ENCODE measurements at places on chromosomes 11 and 22.
A peak's percentile ranks its signal among the peaks of the same experiment; 100 is the strongest.

DNA sequence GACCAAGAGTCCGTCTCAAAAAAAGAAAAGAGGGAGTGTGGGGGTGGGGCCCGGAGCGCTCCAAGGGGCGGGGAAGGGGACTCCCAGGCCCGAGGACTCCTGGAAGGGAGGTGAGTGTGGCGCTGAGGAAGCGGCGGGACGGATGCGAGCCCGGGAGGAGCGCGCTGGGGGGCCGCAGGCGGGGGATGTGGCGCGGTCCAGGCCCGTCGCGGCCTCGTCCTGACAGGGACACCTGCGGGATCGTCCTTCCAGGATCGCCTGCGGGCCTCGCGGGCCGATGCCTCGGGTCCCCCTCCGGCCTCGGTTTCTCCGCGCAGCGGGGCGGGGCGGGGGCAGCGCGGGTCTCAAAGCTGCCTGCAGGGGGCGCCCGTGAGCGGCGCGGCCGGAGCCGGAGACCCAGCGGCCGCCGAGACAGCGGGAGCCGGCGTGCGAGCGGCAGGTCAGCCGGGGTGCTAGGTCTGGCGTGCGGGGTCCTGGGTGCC is 3.8 kb upstream of the ADORA2A start:
- no peak for DNase-seq

DNA sequence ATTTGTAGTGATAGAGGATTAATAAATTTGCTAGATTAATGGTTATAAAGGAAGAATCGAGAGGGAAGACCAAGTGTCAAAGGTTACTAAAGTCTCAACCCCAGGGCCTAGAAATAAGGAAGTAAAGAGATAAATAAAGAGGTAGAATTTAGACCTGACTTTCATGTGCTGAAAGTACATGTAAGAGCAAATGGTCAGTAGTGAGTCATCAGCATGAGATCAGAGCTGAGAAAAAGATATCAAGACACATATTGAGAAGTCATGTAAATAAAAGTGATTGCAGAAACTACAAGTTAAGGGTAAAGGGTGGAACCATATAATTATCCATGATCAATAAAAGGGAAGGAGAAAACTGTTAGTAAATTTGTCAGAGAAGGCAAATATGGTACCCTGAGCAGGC is 1.4 kb upstream of the OR8B8 start:
- no peak for DNase-seq

- DNase-seq = peak; percentile 53
Observed at GRCh38 chr11:3163241-3163981, 1.7 kb downstream of the OSBPL5 start.

DNA sequence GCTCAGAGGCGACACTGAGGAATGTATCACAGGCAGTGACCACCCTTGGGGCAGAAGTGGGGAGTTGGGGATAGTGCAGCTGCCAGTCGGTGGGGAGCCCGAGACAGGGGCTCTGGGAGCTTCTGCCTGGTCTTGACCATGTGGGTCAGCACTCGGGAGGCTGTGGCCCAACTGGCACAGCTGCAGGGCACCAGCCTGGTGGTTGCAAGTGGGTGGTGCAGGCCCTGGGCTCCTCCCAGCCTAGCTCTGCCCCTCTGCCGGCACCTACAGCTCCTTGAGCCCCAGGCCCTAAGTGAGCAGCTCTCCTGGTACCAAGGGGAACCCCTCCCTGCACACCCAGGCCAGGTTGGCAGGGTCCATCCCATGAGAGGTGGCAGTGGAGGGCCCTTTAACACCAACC is 12.6 kb upstream of the RASL10A start:
- no peak for DNase-seq

GRCh38 chr11:76153571-76153923 is 52.8 kb downstream of the WNT11 start:
- DNase-seq = peak; percentile 41

DNA sequence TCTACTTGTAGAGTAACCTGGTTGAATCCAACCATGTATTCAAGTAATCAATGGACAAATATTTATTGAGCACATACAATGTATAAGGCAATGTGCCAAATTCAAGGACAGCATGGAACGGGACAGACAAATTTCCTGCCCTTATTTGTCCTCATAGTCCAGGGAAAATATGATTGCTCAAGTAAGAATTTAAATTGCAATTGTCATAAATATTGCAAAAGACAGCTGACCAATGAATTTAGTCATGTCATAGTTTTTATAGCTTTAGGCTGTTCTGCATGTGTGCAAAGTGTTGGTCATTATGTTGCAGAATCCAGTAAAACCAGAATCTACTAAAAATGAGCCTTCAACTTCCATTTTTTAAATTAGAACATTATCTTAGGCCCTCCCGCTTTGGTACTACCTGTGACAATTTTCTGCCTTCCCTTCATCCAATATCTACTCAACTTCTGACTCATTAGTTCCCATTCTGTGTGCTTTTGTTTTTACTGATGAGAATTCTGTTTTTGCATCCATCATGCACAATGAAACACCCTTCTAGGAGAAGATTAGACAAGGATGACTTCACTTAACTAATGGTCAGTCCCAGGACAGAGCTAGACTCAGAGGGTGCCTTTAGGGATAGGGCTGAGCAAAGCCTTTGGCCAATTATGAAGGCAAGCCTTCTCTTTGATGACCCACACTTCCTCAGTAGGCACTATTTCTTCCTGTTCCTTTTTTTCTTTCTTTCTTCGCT is 45.8 kb upstream of the FIBIN start:
- no peak for DNase-seq

DNA sequence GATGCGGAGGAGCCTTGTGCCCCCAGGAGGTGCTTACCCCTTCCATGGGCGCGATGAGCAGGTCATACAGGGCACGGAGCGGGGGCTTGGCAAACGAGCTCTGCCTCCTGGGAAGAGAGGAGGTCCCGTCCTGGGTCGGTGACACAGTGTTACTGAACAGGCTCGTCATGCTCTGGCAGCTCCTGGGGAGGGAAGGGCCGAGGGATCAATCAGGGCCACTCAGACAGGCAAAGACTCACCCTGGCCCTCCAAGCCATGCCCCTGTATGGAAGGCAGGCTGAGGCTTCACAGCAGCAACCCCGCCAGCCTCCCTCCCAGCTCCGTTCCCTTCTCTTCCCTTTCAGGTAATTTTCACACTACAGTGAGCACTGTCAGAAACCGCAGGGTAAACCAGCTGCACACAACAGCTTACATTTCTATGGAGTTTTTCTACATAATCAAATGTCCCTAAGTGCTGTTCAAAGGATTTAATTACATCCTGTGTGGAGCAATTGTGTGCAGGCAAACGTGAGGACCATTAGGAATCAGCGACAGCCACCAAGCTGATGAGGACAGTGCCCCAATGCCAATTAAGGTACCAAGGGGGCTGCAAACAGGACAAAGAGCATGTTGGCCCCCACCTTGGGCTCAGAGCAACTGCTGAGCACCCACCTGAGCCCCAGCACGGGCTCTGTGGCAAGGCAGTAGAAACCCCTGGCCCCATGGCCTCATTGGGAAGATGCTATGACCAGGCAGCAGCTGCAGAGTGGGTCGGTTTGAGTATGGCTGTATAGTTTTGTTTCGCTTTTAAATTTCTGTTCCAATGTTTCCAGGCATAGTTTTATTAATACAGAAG is 95.4 kb upstream of the PITPNB start:
- no peak for DNase-seq

GRCh38 chr11:93842461-93842860 is 8.0 kb downstream of the VSTM5 start:
- DNase-seq = no peak

- no peak for DNase-seq
Observed at GRCh38 chr11:70506986-70507385, 108.7 kb downstream of the CTTN start.

DNA sequence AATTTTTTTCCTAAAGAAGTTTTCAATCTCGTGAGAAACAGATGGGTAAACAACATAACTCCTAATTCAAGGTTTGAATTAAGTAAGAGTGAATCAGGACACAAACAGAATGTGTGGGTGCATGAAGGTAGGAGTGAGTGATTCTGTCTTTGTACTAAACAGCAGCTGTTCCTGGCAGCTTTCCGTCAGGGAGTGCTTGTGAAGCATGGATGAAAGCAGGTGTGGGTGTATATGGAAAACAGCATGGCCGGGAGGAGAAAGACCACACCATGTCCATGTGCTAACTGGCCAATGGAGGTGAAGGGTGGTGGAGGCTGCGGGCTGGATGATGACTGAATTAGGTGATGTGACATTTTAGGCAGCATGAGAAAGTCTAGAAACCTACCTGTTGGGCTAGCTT is 49.6 kb downstream of the BARX2 start:
- DNase-seq = no peak

DNA sequence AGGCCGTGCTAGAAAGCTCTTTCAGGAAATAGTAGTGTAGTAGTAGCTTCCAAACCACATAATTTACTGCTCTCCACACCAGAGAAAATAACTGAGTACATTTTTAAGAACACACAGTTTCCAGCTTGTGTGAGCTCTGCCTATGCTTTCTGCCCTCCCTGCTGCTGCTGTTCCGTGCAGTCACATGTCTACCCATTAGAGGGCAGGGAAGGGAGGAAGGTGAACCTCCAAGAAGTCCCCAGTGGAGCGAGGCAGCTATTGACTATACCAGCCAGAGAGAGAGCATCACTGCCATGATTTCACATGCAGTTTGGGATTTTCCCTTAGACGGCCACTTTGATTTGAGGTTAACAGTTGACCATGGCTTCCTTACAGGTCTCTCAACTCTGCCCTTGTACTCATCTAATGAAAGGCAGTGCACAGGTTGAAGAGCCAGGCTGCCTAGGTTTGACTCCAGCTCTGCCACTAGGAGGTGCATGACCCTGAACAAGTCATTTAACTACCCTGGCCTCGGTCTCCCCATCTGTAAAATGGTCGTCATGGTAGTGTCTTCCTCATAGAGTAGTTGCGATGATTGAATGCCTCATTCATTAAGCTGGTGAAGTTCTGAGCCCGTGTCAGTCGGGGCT is 19.7 kb upstream of the CTTN start:
- no peak for DNase-seq

DNA sequence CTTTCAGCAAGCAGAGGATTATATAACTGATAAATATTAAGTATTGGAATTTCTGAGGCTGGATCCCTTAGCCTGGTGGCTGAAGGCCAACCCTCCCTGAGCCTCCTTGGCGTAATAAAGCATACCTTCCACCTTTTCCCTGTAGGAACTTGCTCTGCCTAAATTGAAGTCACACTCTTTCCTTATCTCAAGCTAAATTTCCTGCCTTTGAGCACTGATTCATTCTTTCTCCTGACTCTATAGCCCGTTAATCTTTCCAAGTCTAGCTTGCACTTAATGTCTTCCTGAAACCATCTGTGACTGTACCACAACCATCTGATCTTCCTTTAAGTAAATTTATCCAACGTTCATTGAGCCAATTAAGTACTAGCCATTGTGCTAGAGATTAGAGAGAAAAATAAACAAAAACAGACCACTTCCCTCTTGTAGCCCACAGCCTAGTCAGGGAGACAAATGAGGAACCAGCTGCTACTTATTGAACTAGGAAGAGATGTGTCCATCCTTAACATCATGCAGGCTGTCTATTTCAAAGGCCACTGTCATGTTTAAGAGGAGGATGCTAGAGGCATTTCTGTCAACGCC is 62.9 kb downstream of the GRK3 start:
- peak; percentile 15 for DNase-seq

GRCh38 chr11:13666708-13667107 is 1.8 kb upstream of the FAR1 start:
- no peak for DNase-seq

GRCh38 chr11:113896156-113896879 is 8.3 kb upstream of the HTR3B start:
- no peak for DNase-seq

- DNase-seq = no peak
Observed at GRCh38 chr11:57155400-57155799, 26.4 kb upstream of the LRRC55 start.

- no peak for DNase-seq
Observed at GRCh38 chr22:23908587-23909205, 14.5 kb downstream of the MIF start.
